ENCODE measurements at places on chromosomes 2 and 18. TPM values are rescaled to one million over a fixed set of nuclear protein-coding genes. Genes with fewer than 3 reads are reported as not detected.

CCDC150 gene
- 5.5 TPM for total RNA-seq

GRCh38 chr2:226048611-226049010 is 649.1 kb downstream of the NYAP2 start:
- DNase-seq: no peak

G6PC2 gene
- not detected for total RNA-seq

CNTNAP5 gene
- not detected for total RNA-seq

NOSTRIN gene
- 2.5 TPM for total RNA-seq

DNA sequence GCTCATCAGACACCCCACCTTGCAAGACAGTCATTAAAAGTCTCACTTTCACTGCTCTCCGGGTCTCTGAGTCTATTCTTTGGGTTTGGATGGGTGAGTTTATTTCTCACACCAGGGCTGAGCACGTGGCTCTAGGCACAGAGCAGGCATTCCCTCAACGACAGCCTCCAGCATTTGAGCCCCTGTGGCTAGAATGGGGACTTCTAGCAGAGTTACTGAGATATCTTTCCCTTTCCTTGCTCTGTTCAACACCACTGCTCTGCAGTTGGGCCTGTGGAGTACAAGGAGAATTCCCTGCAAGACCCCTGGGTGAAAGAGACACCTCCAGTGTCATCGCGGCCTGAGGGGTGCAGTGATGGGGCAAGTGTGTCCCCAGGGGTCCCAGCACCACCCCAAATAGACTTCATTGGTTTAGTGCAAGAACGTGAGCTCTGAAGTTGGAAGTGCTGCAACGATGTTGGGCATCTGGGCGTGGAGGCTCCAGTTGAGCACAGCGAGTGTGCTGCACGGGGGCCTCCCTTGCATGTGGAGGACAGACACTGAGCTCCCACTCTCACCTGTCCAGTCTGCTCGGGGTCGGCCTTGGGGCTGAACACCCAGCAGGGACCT is 184.1 kb upstream of the HS6ST1 start:
- DNase-seq: no peak
